Fibroblast of villous mesenchyme (primary cell): ENCODE measurements at places on chromosomes 5 and 9. TPM values are rescaled to one million over a fixed set of nuclear protein-coding genes. Genes with fewer than 3 reads are reported as not detected.

DNA sequence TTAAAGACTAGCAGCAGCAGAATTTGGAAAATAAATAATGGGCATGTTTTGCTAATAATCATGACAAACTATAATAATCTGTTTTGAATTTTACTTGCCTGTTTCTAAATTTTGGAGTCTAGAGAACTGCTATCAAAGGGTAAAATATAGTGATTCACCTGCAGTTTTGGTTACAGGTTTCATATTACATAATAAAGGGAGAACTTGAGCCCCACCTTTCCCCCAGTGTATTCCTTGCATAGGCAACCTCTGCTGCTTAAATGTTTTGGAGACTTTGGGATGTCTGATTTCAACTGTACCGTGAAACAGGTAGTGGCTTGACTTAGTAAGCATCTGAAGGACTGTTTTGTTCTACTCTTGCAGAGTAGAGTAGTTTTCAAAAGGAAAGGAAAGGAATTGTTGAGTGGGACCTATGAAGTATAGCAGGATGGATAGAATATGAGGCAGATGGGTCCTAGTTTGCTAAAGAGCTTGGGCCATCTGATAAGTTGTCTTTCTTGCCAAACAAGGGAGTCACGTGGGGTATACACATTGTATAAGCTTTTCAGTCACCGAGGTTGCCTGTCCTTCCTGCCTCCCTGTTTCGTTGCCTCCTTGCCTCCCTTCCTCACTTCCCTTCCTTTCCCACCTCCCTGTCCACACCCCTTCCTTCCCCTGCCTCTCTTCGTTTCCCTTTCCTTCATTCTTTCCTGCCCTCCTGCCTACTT is 19.1 kb downstream of the CREBRF start:
- DNase-seq = no peak

DNA sequence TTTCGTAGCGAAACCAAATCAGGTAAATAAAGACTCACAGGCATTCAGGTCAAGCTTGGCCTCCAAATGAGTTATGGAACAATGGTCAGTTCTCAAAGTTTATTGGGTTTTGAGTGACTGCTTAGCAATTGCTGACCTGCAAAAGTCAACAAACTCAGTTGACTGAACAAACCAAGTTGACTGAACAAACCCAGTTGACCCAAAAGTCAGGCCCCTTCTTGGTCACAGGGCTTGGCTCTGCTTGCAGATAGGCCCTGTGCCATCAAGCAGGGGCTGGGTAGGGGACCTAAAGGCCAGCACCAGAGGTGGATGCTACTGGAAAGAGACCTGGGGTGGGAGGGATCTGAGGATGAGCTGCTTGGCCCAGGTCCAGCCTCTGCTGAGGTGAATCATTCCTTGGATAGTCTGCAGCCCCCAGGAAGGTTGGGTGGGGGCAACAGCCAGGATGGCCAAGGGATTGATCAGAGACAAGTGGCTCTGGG is 64.6 kb downstream of the GADD45G start:
- no peak for DNase-seq

DNA sequence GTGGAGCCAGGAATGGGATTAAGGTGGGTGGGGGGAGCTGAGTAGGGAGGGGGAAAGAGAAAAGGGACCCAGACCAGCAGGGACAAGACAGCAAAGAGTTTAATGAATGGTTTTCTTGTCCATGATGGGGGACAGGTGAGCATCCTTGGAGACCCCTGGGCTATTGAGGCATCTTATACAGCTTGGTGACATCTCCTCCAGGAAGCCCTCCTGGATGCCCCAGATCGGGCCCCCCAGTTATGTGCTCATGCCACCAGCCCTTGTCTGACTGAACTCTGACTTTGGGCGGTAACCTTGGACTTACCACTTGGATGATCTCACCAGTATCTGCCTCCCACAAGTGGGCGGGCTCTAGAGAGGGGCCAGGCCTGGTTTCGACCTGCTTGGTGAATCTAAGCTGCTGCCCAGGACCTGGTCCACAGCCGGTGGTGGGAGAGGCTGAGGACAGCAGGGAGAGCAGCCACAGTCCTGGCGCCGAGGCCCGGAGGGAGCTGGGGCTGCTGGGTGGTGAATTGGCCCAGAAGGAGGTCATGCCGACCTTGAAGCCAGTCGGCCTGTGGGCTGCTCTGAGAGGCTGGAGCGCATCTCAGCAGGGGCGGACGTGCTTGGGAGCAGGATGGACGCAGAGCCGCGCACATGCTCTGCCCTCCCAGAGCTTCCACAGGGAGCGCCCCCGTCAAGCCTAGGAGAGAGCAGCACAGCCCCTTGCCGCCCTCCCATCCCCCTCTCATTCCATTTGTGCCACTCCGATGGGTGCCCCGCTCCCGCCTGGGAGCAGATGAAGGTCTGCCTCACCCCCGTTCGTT is 36.2 kb downstream of the UNC5A start:
- DNase-seq = no peak

GRCh38 chr9:16633794-16634193 is 236.7 kb downstream of the BNC2 start:
- DNase-seq = no peak

- peak; percentile 37 for DNase-seq
Measured at GRCh38 chr5:143923634-143924266, 111.8 kb downstream of the HMHB1 start.

DNA sequence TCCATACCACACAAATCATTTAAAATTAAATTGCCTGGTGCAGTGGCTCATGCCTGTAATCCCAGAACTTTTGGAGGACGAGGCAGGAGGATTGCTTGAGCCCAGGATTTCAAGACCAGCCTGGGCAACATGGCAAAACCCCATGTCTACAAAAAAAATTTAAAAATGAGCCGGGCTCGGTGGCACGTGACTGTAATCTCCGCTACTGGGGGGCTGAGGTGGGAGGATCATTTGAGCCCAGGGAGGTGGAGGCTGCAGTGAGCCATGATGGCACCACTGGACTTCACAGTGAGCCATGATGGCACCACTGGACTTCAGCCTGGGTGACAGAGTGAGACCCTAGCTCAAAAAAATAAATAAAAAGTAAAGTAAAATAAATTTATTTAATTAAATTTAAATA is 40.9 kb downstream of the LYRM7 start:
- DNase-seq = no peak

DNA sequence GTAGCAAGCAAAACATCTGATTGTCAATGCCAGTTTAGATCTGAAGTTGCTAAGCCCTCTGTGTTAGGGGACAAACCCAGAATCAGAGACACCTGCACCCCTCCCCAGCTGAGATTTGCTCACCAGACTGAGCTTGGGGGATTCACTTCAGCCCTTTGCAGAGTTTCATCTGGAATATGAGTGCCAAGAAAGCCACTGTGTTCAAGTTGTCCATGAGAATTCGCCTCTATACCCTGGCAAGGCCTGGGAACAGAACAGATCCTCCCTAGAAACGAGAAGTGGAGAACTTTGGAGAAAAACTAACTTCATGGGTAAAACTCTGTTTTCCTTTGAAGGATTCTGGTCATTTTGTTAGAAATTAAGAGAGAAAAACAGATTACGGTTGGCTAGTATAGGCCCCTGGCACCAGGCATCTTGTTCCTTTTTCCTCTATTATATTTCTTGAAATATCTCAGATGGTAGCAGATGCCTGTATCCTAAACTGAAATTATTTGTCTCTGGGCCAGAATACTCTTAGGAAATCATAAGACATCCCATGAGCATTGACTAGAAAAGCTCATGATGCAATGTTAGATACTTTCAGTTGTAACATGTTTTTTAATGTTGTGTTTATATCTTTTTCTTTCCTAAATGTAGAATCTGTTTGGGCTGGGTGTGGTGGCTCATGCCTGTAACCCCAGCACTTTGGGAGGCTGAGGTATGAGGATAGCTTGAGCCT is 64.4 kb downstream of the SNX18 start:
- DNase-seq = peak; percentile 64

GRCh38 chr5:10684303-10685086 is 76.5 kb downstream of the DAP start:
- DNase-seq = no peak

DNA sequence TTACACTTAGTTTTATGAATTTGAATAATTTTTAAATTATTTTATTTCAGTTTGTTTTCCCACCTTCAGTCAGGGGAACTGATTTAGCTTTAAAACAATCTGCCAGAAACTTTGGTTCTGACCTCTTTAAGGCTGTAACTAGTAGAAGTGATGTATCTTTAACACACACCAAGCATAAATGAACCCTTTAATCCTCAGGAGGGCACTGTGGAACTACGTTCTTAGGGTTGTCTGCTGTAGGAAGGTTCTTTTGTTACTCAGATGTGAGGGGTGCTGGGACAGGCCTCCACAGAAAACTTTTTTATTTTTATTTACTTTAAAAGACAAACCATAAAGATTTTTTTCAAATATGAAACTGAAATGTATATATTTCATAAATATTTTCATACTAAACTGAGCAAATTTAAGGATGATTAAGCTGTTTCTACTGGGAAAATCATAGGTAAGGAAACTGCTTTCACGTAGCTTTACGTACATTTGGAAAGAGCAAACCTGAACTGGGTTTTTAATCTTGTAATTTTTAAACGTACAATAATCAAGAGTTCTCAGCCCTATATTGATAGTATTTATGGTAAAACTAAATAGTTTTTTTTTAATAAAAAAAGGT is 5.3 kb downstream of the KLF4 start:
- DNase-seq = peak; percentile 85

- no peak for DNase-seq
Measured at GRCh38 chr9:113361304-113362018, 12.1 kb downstream of the BSPRY start.

GRCh38 chr9:16309469-16310271 is 560.8 kb downstream of the BNC2 start:
- DNase-seq = peak; percentile 52

DNA sequence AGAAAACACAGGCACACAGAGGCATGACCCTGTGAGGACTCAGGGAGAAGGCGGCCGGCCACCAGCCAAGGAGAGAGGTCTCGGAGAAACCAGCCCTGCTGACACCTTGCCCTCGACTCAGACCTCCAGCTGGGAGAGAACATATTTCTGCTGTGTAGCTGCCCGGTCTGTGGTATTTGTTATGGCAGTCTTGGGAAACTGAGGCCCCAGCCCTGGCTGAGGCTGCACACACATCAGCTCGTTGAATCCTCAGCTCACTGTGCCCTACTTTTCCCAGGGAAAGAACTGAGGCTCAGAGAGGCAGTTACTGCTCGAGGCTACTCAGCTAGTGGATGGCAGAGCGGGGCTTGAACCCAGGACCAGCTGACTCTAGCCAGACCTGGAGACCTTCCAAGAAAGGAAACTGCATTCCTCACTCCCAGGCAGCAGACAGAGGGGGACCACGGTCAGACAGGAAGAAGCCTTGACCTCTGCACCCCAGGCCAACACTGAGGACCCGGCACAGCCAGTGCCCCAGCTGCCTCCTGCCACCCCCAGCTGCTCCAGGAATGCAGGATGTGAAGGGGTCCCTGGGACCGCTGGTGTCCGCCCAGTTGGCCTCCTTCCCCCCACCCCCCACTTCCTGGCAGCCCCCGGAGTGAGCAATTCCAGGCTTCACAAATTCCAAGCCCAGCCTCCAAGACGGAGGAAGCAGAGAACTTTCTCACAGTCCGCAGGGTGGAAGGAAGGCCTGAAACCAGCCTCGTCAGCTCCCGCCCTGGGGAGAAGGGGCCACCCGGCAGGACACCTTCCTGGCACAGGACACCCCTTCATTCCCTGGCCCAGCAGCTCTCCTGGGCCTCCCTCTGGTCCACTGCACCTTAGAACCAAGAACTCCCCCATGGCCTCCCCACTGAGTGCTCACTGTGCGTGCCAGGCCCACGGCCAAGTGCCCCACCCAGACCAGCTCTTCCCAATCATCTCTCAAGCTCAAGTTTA is 69.9 kb downstream of the LRSAM1 start:
- DNase-seq = peak; percentile 90

DNA sequence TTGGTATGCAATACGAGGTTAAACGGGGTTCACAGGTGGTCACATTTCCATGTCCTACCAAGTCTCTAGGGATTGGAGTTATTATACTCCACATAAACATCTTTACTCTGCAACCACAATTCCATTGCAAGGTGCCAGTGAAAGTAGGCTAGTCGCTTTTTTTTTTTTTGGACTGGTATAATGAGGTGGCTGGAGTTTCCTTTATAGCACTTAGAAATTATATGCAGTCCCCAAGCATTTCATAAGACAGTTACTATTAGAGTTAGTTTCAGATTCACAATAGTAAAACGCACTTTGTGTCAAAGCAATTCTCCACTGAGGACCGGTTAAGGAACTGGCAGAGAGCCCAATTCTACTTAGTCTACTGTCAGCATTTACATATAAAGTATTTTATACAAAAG is 1.4 kb downstream of the MEF2C start:
- peak; percentile 24 for DNase-seq

- DNase-seq = no peak
Measured at GRCh38 chr5:87526131-87526530, 113.4 kb upstream of the CCNH start.

DNA sequence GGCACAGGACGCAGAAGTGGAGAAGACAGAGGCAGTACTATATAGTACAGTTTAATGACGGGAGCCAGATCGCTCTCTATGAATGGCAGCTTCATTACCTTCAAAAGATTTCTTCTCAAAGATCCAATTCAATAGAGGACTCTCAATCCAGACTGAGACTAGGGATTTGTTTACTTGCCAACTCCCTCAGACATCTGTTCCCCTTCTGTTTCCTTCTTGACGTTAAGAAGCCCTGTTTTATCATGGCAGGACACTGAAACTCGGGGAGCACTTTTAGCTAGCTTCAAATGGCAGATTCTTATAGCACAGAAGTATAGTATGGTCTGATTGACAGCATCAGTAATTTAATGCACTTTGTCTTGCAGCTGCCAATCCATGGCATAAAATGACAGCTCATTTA is 747.3 kb upstream of the C9orf72 start:
- no peak for DNase-seq

DNA sequence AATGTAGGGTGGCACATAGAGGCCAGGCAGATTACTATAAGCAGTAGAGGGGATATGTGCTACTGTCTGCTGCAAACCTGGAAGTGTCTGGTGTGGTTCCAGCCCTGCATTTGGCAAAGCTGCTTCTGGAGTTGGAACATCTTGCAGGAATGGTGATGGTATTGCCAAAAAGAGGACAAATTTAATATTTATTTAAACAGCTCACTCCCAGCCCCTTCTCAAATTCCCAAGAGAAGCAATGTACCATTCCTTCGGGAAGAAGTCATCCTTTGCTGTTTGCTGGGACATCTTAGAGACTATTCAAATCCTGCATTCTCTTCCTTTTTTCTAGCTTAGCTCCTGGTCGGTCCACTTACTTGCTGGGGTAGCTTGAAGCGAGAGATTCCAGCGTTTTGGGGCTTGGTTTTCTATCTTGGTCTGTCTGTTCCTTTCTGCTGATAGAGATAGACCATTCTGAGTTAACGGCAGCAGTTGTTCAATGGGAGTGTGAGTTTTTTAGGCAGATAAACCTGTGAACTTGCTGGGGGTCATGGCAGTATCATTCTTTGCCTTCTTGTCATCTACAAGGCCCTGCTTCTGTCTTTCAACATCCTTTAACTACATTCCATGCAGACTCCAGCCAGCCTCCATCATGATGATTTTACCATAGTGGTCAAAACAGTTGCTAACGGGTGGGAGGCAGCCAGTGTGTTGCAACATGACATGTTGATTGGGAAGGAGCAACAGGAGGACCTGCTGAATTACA is 69.9 kb downstream of the RCL1 start:
- DNase-seq = peak; percentile 76

GRCh38 chr9:88322906-88323566 is 65.2 kb upstream of the SPIN1 start:
- DNase-seq = peak; percentile 28

The ITK gene
- total RNA-seq = 1.3 TPM in 1 of 2 replicates, not detected in the other

The MSX2 gene
- 0.32 and 0.43 TPM in 2 replicates for total RNA-seq

The MED7 gene
- total RNA-seq = 9.0 and 12.5 TPM in 2 replicates

The CRB2 gene
- under 0.01 TPM in 1 of 2 replicates, not detected in the other for total RNA-seq

The IL4 gene
- total RNA-seq = not detected in 2 replicates

The PCA3 gene
- total RNA-seq = under 0.01 TPM in 1 of 2 replicates, not detected in the other

The SLCO4C1 gene
- total RNA-seq = under 0.01 TPM in 2 replicates

The VPS13A gene
- total RNA-seq = 35.1 and 53.1 TPM in 2 replicates

The SYNPO gene
- 7.3 and 10.6 TPM in 2 replicates for total RNA-seq

The SLC24A2 gene
- under 0.01 TPM in 1 of 2 replicates, not detected in the other for total RNA-seq

The FOXD4L4 gene
- under 0.01 TPM in 1 of 2 replicates, not detected in the other for total RNA-seq
